NCI-H446 treated with DMSO at 0.1 percent for 48 hours (cell line): ENCODE measurements at places on chromosomes 2 and 18.

GRCh38 chr2:204434660-204435462 is 110.4 kb upstream of the PARD3B start:
- DNase-seq, result no peak

DNA sequence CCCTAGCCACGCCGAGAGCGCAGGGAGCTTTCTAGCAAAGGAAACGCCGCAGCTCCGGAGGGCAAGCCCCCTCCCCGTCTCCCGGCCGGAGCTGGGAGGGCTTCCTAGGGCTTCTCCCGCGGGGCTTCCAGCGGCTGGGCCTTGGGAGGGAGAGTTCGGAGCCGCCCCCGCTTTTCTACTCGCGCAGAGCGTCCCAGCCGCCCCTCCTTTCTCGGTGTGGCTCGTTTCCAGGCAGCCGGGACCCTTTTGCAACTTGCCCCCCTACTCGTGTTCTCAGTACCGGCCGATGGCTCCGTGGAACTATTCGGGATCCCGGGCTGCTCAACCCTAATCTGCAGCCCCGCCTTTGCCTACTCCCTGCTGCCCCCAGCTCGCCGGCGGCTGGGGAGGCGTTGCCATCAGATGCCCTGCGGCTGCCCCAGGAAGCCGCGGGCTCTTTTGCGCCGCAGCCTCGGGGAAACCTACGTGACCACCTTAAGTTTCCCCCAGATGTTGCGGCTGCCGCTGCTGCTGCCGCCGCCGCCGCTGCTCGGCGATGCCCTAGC is 1.5 kb upstream of the NR4A2 start:
- peak; percentile 33 for DNase-seq

DNA sequence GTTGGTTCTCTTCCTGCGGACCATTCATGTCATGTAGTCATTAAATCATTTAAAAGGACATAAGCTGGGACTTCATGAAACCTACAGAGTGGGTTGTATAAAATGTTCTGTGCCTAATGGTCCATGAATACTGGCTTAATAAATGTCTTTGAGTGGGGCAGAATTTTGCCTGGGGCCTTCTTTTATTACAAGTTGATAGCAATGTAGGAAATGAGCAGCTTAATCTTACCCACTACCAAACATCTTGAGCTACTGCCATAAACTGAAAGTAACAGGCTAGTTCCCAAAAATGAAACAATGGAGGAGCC is 130.9 kb downstream of the TMEM17 start:
- no peak for DNase-seq

GRCh38 chr2:8224347-8225190 is 457.3 kb upstream of the ID2 start:
- no peak for DNase-seq

- DNase-seq, result no peak
Measured at GRCh38 chr18:76219023-76219422, 276.0 kb downstream of the ZNF516 start.

DNA sequence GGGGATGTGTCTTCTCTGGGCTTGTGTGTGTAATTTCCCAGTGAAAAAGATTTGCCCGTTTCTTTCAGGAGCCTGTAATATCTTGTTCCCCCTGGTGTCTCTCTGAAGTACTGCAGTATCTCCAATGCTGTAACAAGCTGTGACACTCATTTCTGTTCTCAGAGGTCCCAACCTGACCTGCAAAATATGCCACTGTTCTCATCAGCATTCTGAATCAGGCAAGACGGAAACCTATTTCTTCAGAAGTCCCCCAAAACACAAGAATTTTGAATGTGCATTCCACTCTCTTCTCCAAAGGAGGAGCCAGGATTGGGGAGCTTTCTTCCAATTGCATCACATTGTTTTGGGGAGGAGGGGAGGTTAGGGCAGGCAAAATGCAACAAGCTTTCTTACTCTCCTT is 77.0 kb upstream of the CNGA3 start:
- no peak for DNase-seq

- no peak for DNase-seq
Measured at GRCh38 chr18:74412116-74412880, 44.8 kb downstream of the DIPK1C start.

DNA sequence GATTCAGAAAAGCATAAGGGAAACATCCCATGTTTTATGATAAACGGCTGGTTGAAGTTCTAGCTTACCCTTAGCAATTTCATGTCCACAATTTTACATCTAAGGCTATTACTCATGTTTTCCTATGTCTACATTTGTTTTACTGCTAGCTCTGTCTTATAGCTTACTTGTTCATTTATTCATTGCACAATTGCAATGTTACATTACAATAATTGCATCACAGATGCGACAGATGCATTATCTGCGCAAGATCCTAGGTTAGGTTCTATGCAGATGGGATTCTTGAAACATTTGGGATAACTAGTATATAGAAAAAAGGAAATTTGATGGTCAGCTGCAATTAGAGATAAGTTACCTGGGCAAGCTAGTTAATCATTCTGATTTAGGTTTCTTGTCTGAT is 108.4 kb downstream of the ARHGAP28 start:
- no peak for DNase-seq

DNA sequence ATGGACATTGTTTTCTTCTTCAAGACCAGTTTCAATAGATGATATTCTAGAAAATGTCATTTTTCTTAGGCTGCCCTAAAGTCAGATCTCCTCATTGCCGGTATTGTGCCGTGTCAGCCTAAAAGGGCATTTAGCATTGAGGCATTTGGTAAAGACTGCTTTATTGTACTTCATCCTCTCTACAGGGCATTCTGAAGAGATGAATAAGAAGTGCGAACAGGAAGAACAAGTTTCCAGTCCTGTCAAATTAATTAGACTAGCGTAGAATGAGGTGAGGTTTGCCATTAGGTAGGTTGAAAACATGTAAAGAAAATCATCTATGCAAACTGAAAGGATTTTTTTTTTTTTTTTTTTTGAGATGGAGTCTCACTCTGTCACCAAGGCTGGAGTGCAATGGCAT is 60.6 kb downstream of the ETAA1 start:
- no peak for DNase-seq

- DNase-seq, result no peak
Measured at GRCh38 chr2:7309582-7309981, 392.4 kb downstream of the RNF144A start.

- DNase-seq, result no peak
Measured at GRCh38 chr2:210707900-210708299, 151.5 kb downstream of the CPS1 start.

DNA sequence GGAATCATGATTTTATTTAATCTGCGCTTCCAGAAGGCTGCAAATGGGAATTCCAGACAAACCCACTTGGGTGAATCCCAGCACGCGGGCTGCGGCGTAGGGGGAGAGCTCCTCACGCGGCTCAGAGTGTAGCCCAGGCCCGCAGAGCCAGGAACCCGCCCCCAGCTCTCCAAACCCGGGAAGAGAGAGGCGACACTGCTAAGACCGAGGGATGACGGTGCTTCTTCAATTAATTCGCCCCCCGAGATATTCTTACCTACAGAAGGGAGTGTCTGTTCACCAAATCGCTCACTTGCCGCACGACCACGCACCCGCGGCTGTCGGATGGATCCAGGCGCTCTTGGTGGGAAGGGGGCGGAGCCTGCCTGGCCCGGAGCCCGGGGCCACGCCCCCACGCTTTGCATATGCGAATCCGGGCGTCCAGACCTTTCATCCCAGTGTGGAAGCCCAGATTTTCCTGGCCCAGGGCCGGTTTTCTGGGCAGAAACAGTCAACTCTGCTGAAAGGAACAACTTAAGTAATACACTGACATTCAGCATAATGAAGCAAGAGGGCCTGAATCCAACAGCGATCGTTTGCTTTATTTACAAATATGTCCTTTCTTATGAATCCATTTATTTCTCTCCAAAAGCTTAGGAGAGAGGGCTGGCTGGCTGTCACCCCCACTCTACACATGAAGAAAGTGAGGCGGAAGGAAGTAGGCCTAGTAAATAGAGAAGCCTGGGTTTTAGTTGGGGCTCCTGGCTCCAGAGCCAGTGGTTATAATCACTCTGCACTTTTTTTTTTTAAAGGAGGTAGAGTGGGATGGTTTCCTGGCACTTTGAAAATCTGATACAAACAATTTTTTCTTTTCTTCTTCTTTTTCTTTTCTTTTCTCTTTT is at the start of gene SLC19A3:
SLC19A3 (minus strand) TSS at position 342 of the 881 bp plus-strand sequence. CDS start 15,710 bp downstream, outside the sequence.
- peak; percentile 3 for DNase-seq

GRCh38 chr18:21489119-21489750 is 111.3 kb downstream of the ESCO1 start:
- DNase-seq, result peak; percentile 27

DNA sequence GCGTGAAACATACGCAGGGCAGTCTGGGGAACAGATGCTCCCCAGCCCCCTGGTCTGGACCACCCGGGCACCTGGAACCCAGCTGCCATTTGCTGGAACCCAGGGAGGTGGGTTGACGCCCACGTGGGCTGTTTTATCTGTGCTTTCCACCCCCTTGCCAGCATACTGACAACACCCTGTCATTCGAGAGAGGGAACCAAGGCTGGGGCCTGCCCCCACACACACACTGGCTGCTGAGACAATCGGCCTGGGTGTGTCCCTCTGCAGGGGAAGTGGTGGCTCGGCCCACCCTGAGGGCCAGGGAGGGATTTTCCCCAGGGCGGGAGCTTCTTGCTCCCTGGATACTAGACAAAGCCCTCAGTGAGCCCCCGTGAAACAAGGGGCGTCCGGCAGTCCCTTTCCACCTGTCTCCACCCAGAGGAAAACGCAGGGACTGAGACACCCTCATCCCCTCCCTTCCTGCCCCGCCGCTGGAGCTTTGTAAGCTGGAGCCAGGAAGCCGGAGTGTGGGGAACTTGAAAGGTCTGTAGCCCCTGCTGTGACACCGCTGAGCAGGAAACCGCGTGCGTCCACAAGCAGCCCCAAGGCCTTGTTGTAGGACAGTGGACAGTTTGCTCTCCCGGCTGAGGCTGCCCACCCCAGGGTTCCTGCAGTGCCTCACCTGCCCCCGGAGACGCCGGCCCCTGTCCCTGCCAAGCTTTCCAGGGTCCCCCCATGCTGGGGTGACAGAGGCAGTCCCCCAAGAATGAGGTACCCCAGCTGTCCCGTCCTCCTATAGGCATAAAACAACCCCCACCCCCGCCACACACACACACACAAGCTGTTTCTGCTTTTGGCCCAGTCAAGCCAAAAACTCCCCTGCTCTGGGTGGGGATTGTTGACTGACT is 14.1 kb upstream of the KLF11 start:
- DNase-seq, result no peak

- DNase-seq, result no peak
Measured at GRCh38 chr2:45748239-45748638, 96.8 kb downstream of the PRKCE start.

GRCh38 chr2:145339646-145340045 is 819.7 kb upstream of the ZEB2 start:
- no peak for DNase-seq

DNA sequence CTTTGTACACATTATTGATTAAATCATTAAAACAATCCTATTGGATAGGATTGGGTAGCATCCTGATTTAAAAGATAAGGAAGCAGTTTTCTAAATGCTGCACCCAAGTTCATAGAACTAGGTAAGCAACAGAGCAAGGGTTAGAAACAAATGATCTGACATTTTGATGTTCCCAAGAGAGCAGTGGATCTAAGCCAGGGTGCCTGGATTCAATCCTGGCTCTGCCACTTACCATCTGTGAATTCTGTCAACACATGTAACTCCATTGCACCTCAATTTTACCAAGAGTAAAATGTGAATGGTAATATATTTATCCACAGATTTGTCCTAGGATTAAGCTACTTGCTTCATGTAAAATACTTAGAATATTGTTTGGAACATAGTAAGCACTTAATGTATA is 982.6 kb upstream of the FANCL start:
- DNase-seq, result peak; percentile 7

DNA sequence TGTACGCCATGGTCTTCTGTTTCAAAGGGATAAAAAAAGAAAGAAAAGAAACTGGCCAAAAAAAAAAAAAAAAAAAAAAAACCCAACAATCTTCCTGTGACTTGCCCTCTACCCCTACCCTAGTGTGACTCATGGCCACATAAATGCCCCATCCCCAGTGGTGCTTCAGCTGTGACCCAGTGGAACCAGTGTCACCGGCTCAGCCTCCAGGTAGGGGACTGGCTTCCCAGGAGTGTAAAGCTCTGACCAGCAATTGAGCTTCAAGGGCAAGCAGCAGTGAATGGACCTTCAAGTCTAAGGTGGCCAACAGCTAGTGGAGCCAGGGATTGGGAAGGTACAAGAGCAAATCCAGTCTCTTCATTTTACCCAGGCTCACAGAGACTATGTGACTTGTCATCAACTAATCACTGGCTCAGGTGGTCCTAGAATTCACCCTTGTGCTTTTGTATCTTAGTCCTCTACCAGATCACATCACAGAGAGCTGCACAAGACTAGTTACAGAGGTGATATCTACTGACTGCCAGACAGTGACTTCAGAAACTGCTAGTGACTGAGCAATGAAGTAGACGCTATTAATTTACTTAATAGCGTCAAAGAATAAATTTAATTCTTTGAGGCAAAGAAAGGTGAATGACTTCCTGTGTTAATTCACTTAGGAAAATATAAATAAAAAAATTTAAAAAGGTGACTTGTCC is 1.3 kb upstream of the TGFBRAP1 start:
- DNase-seq, result no peak

DNA sequence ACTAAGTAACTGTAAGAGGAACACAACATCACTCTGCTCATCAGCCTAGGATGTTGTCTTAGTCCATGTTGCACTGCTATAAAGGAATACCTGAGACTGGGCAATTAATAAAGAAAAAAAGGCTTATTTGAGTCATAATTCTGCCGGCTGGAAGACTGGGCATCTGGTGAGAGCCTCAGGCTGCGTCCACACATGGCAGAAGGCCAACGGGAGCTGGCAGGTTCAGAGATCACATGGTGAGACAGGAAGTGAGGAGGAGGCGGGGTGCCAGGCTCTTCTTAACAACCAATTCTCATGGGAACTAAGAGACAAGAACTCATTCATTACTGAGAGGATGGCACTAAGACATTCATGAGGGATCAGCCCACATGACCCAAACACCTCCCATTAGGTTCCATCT is 46.8 kb downstream of the EPG5 start:
- peak; percentile 79 for DNase-seq

DNA sequence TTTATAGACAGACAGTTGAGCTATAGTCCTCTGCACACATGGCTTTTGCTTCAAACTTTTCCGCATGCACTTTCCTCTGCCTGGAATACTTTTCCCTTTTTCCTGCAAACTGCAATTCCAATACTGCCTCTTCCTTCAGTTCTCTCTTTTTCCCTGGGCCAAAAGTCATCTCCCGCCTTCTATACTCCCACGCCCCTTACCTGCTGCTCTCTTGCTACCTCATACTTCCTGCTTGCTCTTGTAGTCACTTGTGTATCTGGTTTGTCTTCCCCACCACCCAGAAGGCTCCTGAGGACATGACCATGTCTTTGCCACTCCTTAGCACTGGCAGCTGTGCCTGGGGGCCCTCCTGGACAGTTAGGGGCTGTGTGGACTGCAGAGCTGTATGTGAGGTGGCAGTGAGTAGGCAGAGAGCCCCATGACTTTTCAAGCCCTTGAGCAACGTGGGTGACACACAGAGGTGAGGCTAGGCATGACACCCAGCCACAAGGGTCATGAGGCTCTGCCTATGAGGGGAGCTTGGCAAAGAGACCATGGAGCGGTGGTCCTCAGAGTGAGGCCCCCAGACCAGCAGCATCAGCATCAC is 23.2 kb downstream of the SPEG start:
- DNase-seq, result no peak
